ENCODE measurements at places on chromosomes 16 and 17.

DNA sequence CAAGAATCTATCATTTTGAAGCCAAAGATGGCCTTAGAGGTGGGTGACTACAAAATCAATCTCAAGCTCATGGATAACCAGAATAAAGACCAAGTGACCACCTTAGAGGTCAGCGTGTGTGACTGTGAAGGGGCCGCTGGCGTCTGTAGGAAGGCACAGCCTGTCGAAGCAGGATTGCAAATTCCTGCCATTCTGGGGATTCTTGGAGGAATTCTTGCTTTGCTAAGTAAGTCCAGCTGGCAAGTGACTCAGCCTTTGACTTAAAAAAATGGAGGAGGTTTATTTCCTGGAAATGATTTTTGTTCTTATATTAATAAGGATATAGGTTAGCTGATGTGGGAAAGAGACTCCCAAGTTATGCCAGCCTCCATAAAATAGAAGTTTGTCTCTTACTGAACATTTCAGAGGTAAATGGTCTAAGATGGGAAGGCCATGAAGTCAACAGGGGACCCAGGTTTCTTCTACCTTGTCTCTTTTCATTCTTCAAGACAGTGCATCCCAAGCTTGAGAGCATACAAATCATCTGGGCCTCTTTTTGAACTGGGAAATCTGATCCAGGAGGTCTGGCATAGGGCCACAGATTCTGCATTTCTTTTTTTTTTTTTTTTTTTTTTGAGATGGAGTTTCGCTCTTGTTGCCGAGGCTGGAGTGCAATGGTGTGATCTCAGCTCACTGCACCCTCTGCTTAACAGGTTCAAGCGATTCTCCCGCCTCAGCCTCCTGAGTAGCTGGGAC is 19.8 kb upstream of the TANGO6 start:
- DNase-seq: no peak

GRCh38 chr17:19631905-19632304 is 16.6 kb upstream of the ALDH3A2 start:
- no peak for DNase-seq

GRCh38 chr17:80362428-80363119 is 52.4 kb upstream of the ENDOV start:
- DNase-seq: no peak

- DNase-seq: no peak
These were observed 50.0 kb downstream of the BEAN1 start for GRCh38 chr16:66477028-66477515.

GRCh38 chr16:81067166-81067565 is 9.9 kb downstream of the C16orf46 start:
- DNase-seq: no peak

- no peak for DNase-seq
These were observed 13.5 kb downstream of the MPG start for GRCh38 chr16:91484-91883.

- no peak for DNase-seq
These were observed 352 bp upstream of the VMO1 start for GRCh38 chr17:4786516-4786915.

DNA sequence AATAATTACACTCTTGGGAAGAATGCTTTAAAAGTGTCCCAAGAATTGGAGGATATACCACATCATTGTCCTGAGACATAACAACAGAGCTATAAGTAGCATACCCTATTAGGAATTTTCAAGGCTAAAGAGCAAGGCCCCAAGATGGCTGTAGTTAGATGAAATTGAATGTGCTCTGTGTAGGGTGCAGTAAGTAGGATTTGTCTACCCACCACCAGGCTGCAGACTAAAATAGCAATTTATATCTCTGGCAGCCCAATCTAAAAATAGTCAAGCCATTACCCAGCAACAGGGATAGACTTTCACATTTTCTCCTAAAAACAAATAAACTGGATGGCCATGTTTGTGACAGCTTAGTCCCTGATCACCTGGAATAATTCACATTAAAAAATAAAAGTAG is 5.6 kb downstream of the MMD start:
- no peak for DNase-seq

DNA sequence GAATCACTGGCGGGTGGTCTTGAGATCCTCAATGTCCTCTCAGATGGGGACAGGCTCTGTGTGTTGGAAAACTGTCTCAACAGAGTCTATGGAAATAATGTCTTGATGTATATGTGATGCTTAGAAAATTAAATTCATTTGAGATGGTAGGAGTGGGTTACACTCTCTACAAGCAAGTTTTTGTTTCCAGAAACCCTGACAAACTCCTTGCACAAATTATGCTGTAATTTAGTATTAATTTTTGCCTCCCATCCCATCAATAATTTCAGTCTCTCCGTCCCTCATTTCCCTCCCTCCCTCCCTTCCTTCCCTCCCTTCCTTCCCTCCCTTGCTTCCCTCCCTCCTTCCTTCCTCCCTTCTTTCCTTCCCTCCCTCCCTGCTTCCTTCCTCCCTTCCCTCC is 488.0 kb upstream of the C16orf82 start:
- no peak for DNase-seq

DNA sequence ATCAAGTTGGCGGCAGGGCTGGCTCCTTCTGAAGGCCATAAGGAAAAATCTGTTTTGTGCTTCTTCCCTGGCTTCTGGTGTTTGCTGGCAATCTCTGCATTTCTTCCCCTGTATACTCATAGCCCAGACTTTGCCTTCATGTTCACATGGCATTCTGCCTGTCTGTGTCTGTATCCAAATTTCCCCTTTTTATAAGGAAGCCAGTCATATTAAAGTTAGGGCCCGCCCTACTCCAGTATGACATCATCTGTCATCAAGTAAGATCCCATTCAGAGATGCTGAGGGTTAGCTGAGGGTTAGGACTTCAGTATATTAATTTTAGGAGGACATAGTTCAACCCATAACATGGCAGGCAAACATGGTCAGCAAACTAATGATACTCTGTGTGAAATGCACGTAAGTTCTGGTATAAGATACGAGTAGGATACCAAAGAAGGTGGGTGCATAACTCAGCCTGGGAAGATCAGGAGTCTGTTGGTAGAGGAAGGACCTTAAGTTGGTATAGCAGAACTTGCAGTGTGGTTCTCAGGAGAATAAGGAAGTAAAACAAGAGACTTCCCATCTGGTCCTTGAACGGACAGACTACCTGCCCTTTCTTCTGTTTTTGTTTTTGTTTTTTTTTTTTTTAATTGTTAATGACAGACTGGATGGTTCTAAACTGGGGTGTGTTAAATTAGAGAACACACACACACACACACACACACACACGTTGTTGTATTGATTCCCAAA is 13.9 kb downstream of the MAP2K6 start:
- DNase-seq: no peak

GRCh38 chr16:57179215-57179828 is 6.5 kb downstream of the PSME3IP1 start:
- no peak for DNase-seq

- DNase-seq: no peak
These were observed at the start of gene SGCA for GRCh38 chr17:50165867-50166517. TSS of gene SGCA (plus strand) at chr17:50166005. CDS start at chr17:50166041, 36 bp downstream.

DNA sequence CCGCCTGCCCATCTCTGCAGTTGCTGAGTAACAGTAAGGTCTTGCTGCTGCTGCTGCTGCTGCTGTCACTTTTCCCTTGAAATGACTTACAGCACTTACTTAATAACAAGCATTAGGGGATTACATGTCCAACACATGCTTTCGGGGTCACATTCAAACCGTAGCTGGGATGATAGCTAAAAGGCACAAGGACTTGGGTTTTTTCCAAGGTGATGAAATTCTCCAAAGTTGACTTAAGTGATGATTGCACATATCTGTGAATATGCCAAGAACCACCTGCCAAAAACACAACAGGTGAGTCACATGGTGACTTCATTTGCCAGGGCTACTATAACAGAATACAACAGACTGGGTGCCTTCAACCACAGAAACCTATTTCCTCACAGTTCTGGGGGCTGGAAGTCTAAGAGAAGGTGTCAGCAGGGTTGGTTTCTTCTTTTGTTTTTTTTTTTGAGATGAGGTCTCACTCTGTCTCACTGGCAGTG is 121.9 kb upstream of the TNRC6C start:
- no peak for DNase-seq

DNA sequence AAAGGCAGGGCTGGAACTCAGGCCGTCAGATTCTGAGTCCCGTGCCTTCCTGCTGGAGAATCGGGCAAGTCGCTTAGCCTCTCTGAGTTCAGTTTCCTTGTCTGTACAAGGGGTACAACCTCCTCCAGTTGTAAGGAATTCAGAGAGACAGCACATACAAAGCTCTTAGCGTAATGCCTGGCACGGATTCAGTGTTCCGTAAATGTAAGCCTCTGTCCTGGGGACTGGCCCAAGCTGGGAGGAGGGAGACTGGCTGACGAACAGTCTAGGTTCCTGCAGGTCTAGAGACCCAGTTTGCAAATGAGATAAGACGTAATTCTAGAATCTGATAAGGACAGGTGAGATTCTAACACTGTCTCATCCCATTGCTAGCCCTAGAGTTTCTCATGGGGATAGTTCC is 9.9 kb downstream of the METTL22 start:
- DNase-seq: no peak

GRCh38 chr17:77188084-77189066 is 47.6 kb downstream of the SEC14L1 start:
- no peak for DNase-seq

- no peak for DNase-seq
These were observed 19.4 kb downstream of the OTOA start for GRCh38 chr16:21683184-21683583.

DNA sequence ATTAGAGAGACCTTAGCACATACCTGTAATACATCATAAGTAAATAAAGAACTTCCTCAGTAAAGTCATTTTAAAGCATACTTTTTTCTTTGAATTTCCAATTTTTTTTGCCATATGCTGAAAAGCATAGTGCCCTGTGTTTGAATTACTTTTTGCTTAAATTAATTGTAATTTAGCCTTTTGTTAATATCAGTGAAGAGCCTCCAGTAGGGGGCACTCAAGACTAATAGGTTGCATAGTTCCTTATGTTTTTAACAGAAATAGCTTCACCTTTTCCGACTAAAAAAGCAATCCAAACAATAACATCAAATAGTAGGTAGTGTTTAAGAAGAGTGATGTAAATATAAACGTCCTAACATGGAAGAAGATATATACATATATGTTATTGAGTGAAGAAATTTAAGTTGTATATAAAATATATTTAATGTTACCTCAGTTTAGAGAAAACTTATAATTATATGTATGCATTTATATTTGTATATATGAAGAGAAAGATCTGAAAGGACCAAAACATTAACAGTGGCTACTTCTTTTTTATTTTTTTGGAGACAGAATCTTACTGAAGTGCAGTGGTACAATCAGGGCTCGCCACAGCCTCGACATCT is 18.6 kb downstream of the RAD51C start:
- DNase-seq: no peak

GRCh38 chr16:65490286-65490685 is 368.4 kb upstream of the CDH11 start:
- DNase-seq: no peak

DNA sequence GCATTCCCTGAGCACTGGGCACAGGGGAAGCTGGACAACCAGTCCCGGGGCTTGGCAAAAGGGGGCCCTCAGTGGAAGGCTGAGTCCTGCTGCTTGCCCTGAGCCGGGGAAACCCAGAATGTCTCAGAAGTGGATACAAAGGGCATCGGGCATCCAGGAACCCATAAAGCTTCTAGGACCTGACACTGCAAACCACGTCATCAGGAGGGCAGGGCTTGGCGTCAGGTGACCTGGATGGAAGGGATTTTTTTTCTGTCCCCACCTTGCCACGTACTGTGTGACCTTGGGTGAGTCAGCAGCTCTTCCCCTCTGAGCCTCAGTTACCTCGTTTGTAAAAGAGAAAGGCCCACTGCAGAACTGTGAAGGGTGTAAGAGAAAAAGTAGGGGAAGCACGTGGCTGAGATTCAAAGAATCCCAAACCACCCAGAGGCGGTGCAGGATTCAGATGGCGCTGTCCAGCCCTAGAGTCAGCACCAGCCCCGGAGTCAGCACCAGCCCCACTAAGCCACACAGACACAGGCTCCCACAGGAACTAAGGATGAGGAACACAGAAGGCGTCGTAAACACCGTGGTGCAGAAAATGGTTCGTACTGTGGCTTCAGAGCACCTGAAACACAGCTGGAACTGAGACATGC is 53.7 kb downstream of the C16orf95 start:
- DNase-seq: no peak

GRCh38 chr17:46053911-46054534 is 55.0 kb downstream of the STH start:
- no peak for DNase-seq

- DNase-seq: no peak
These were observed 28.1 kb downstream of the MMP15 start for GRCh38 chr16:58053682-58054005.

DNA sequence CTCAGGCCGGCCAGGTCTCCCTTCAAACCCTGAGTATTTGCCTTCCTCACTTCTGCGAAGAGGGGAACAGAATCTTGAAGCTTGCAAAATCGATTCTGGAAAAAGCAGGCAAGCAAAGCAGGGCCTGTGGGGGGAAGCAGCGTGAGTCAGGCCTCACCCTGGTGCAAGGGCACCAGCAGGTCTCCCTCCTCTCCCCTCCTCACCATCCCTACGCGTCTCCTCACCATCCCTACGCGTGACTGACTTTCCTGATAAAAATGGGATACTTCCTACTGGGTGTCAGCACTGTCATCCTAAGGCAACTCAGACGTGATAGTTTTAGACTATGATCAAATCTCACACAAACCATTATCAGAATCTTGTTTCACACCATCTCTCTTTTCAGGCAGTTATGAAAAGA is 12.1 kb downstream of the CMTM3 start:
- DNase-seq: no peak

DNA sequence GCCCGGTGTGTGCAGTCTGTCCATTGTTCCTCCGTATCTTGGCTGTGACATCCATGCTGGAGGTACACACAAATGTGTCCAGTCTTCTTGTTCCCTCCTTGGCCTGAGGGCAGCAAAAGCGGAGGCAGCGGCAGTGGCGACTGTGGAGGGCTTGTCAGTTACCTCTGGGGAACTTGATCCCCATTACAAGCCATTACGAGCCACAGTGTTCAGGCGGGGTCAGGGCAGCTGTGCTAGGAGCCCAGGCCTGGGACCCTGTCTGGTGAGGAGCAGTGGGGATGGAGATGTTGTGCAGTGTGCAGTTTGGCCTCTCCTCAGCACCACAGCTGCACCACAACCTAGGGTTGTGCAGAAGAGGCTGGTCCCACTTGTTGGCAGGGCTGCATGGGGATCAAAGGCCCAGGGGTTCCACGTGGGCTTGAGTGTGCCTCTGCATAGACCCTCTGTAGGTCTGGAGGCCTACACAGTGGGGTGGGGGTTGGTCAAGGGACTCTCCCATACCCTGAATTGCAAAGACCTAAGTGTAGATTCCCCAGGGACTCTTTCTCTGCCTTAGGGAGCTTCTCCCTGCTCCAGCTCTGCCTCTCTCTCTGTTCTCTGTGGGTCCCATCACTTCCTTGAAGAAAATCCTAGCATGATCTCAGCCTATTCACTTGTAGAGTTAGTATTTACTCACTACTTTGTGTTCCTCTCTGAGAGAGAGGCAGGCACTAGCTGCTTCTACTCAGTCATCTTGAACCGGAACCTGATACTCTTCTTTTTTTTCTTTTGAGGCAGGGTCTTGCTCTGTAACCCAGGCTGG is 58.8 kb downstream of the SLFN11 start:
- DNase-seq: no peak

GRCh38 chr17:29584452-29585079 is 4.9 kb downstream of the GIT1 start:
- DNase-seq: no peak

All from stimulated activated CD8-positive, alpha-beta memory T cell treated with anti-CD3 and anti-CD28 coated beads, Interleukin-2, amount 100 ng/mL, for 1 hour (primary cell).